Upper lobe of right lung (tissue), 1 donor: ENCODE measurements at places on chromosomes 3 and 15. TPM values are rescaled to one million over a fixed set of nuclear protein-coding genes. Genes with fewer than 3 reads are reported as not detected.

GRCh38 chr3:57224856-57225255 lies 2.7 kb upstream of the APPL1 start:
- H3K27ac ChIP-seq = no peak overlapping the region
- peaks cover 18% of the 10 kb centered on the region for H3K4me1 ChIP-seq
- no peaks in the 10 kb centered on the region for H3K27me3 ChIP-seq
- H3K4me3 ChIP-seq = no peak overlapping the region
- no peak for DNase-seq

DNA sequence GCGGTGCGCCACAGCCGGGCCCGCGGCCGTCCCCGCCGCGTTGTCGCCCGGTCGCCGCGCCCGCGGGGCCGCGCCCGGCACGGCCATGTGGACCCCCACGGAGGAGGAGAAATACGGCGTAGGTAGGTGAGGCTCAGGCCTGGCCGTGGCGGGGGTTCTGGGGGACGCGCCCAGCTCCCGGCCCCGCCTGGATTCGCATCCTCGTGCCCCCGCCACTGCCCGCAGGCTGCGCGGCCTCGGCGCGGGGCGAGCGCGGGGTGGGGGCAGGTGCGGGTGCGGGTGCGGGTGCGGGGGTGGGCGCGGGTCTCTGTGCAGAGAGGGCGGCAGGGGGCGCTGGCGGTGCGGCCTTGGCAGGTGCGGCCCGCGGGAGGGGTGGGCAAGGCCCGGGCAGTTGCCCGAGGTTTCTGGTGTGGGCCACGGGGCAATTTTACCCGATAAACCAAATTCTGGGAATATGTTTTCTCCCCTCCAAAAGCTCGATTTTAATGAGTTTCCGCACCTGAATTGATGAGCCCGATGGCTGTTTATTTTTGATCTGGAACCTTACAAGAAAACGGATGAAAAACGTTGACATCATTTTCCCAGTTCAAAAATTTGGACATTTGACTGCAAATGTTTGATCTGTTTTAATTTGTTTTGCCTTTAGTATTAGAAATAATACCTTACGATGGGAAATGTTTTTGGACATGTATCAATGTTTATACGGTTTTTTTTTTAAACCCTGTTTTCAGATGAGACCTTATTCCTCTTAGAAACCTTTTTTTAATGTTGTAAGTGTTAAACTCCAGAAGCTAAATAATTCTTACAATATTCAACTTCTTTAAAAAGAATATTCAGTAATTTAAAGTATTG lies 678 bp downstream of the DOCK3 start:
- no peak overlapping the region for H3K27ac ChIP-seq
- H3K36me3 ChIP-seq = no peaks in the 10 kb centered on the region
- peaks cover 56% of the 10 kb centered on the region for H3K27me3 ChIP-seq
- peaks cover 7% of the 10 kb centered on the region for H3K4me1 ChIP-seq
- peak overlapping the region; percentile 41 for H3K4me3 ChIP-seq
- DNase-seq = peak; percentile 78

GRCh38 chr3:147939425-147939824 lies 530.3 kb downstream of the ZIC1 start:
- no peak overlapping the region for H3K27ac ChIP-seq
- no peaks in the 10 kb centered on the region for H3K36me3 ChIP-seq
- H3K27me3 ChIP-seq = no peaks in the 10 kb centered on the region
- no peak for DNase-seq
- H3K4me1 ChIP-seq = no peaks in the 10 kb centered on the region

DNA sequence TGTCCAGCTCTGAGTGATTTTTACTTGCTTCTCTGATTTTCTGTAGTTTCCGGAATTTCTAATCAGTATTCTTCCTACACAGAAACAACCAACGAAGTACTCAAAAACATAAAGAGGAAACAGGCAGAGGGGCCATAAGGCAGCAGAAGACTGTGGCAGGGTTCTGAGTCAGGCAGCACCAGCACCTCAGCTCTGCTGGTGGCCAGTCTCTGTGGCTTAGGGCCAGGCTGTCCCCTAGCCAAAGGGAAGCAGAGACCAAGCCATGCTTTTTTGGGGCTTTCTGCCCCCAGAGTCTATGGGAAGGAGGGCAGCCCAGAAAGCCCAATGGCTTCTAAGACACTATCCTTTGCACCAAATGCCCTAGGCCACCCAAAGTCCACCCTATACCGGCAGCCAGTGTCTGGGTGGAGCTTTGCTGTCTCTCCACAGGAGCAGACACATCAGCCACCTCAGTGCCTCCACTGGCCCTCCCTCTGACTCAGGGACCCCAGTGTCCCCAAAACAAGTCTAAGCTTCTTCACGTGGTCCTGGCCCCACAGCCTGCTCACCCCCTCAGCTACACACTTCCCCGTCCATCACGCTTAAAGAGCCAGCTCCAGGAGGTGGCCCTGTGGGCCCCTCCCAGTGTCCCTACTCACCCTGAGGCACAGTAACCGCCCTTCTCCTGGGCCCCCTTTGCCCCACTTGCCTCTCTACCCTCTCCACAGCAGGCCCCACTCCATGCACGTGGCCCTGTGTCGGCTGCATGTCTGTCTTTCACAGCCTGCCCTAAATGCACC lies 46.2 kb downstream of the CCDC12 start:
- H3K27me3 ChIP-seq = no peaks in the 10 kb centered on the region
- H3K4me3 ChIP-seq = no peak overlapping the region
- H3K4me1 ChIP-seq = peaks cover 96% of the 10 kb centered on the region
- DNase-seq = peak; percentile 79

DNA sequence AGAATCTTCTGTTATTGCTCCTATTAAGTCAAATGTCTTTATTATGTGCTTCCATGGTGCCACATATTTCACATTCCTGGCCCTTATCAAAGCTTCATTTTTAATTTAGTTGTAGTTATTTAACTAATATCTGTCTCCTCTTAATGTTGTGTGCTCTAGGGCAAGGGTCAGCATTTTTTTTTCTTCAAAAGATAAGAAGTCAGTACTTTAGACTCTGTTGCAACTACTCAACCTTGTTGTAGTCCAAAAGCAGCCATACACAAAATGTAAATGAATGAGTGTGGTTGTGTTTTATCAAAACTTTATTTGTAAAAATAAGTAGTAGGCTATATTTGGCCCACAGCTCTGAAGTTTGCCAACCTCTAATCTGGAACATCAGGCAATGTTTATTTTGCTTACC lies 394.7 kb upstream of the CBLB start:
- H3K27ac ChIP-seq = no peak overlapping the region
- no peaks in the 10 kb centered on the region for H3K36me3 ChIP-seq
- no peak overlapping the region for H3K4me3 ChIP-seq
- DNase-seq = no peak
- no peaks in the 10 kb centered on the region for H3K27me3 ChIP-seq

GRCh38 chr3:177459401-177459800 lies 262.1 kb upstream of the TBL1XR1 start:
- H3K4me1 ChIP-seq = peaks cover 4% of the 10 kb centered on the region
- H3K27ac ChIP-seq = peak overlapping the region; percentile 25
- no peak overlapping the region for H3K4me3 ChIP-seq
- H3K36me3 ChIP-seq = no peaks in the 10 kb centered on the region
- DNase-seq = no peak
- H3K27me3 ChIP-seq = no peaks in the 10 kb centered on the region

GRCh38 chr3:125156456-125156855 lies 56.1 kb downstream of the SLC12A8 start:
- H3K4me3 ChIP-seq = no peak overlapping the region
- H3K4me1 ChIP-seq = peaks cover 10% of the 10 kb centered on the region
- DNase-seq = no peak
- H3K36me3 ChIP-seq = no peaks in the 10 kb centered on the region

DNA sequence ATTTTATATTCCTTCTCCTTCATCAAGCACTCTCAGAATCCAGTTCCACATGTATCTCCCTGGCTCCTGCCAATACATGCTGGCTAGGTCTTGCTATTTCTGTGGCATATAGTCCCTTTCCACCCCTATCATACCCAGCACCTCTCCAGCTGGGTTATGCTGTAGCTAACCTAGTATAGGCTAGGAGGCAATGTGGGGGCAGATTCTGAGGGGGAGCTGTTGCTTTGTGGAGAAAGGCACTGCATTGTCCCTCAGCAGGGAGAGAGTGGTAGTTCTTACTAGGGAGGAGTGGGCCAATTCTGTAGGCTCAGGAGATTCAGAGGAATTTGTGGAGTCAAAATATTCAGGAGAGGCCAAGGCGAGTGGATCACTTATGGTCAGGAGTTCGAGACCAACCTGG lies 39.4 kb upstream of the UBL7 start:
- H3K27ac ChIP-seq = no peak overlapping the region
- no peak for DNase-seq
- no peak overlapping the region for H3K4me3 ChIP-seq
- H3K36me3 ChIP-seq = no peaks in the 10 kb centered on the region
- no peaks in the 10 kb centered on the region for H3K27me3 ChIP-seq

GRCh38 chr3:66037986-66038369 lies 740 bp downstream of the MAGI1 start:
- H3K27me3 ChIP-seq = no peaks in the 10 kb centered on the region
- peak; percentile 73 for DNase-seq
- H3K4me3 ChIP-seq = peak overlapping the region; percentile 80
- peaks cover 9% of the 10 kb centered on the region for H3K4me1 ChIP-seq

DNA sequence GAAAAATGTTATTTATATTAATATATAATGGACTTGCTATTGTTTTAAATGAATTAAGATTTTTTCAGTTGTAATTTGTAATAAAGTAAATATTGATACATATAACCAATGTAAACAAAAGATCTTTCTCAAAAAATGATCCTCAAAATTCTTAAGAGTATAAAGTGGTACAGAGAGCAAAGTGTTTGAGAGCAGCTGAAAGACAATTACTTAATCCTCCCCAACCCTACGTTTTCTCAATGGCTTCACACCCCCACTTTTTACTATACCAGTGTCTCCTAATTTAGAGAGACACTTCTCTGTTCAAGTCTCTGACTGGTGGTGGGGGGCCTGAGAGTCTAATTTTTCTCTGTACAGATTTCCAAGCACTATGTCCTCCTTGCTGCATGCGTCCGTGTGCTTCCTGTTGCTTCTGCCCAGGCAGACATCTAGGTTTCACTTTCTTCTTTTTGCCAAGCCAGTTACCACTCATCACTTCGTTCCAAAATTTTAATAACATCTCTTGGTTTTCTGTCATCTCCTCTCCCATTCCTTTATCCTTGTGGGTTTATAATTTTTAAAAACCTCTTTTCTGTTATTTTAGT lies 276.3 kb upstream of the DNAJC19 start:
- H3K27ac ChIP-seq = no peak overlapping the region
- no peak for DNase-seq
- H3K36me3 ChIP-seq = no peaks in the 10 kb centered on the region
- peak overlapping the region; percentile 15 for H3K4me3 ChIP-seq
- H3K4me1 ChIP-seq = no peaks in the 10 kb centered on the region
- no peaks in the 10 kb centered on the region for H3K27me3 ChIP-seq

DNA sequence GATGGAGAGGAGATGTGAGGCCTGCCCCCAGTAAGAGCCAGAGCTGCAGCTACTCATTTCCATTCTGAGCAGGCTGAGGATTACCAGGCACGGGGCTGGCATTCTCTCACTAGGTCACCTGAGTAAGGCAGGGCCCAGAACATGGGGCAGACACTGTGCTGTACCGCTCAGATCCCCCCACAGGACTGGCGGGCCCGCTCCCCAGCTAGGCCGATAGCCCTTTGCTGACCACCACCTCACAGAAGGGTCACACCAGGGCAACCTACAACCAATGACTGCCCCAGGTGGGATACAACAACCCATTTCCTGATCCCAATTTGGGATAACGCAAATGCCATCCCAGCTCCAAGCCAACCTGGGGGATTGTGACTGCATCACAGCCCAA lies 52.5 kb downstream of the OXNAD1 start:
- H3K27ac ChIP-seq = peak overlapping the region; percentile 55
- peaks cover 63% of the 10 kb centered on the region for H3K36me3 ChIP-seq
- H3K4me1 ChIP-seq = peaks cover 4% of the 10 kb centered on the region
- no peak for DNase-seq
- H3K27me3 ChIP-seq = no peaks in the 10 kb centered on the region

DNA sequence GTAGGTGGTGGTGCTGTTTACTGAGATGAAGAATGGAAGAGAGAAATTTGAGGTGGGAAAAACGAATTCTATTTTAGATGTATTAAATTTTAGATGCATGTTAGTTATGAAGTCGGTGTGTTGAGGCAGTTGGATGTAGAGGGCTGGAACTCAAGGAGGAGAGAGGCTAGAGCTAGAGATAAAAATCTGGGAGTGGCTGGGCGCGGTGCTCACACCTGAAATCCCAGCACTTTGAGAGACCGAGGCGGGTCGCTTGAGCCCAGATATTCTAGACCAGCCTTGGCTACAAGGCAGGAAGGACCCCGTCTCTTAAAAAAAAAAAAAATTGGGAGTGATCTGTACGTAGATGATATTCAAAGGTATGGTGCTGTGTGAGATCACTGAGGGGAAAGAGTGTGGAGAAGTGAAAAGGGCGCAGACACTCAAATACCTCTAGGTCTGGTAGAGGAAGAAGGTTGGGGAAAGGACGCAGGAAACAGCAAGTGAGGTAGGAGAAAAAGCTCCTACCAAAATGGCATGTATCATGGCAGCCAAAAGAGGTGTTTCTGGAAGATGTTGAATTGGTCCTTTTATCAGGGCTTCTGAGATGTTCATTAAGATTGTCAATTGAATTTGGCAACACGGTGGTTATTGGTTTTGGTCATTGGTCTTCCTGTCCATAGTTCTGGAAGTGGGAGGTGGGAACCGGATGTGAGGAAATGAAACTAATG lies 1.8 kb downstream of the YEATS2 start:
- no peaks in the 10 kb centered on the region for H3K27me3 ChIP-seq
- H3K4me1 ChIP-seq = peaks cover 15% of the 10 kb centered on the region
- H3K4me3 ChIP-seq = peak overlapping the region; percentile 94
- DNase-seq = no peak
- no peaks in the 10 kb centered on the region for H3K36me3 ChIP-seq
- H3K27ac ChIP-seq = peak overlapping the region; percentile 89

GRCh38 chr15:63050731-63051155 lies 8.2 kb downstream of the TPM1 start:
- no peaks in the 10 kb centered on the region for H3K27me3 ChIP-seq
- peak overlapping the region; percentile 1 for H3K4me3 ChIP-seq
- peaks cover 3% of the 10 kb centered on the region for H3K36me3 ChIP-seq
- peak overlapping the region; percentile 90 for H3K27ac ChIP-seq

DNA sequence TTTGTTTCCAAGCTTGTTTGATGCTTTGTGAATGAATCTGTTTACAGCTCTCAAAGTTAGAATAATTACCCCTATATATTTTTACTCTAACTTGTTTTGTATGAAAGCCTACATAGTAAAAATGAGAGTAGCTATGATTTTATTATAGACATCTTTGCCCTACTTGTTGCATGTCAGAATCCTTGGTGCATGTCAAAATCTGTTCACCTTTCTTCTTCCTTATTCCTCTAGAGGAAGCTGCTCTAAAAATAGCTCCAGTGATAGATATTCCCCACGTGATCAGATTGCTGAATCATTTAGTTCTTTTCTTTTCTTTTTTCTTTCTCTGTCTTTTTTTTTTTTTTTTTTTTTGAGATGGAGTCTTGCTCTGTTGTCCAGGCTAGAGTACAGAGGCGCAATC lies 39.8 kb downstream of the LRRC49 start:
- no peak for DNase-seq
- no peaks in the 10 kb centered on the region for H3K36me3 ChIP-seq
- H3K27ac ChIP-seq = no peak overlapping the region
- H3K4me3 ChIP-seq = no peak overlapping the region
- H3K27me3 ChIP-seq = no peaks in the 10 kb centered on the region

- H3K4me3 ChIP-seq = no peak overlapping the region
- H3K27me3 ChIP-seq = no peaks in the 10 kb centered on the region
- H3K4me1 ChIP-seq = no peaks in the 10 kb centered on the region
- no peak overlapping the region for H3K27ac ChIP-seq
- no peaks in the 10 kb centered on the region for H3K36me3 ChIP-seq
These were observed 127.9 kb downstream of the MYRIP start for GRCh38 chr3:39937315-39937714.

Gene RASGRF1
- total RNA-seq = 105 TPM

Gene IL17RE
- total RNA-seq = 22.6 TPM

Gene C3orf85
- total RNA-seq = not detected

Gene STRA6
- not detected for total RNA-seq

Gene ERC2
- total RNA-seq = 1.4 TPM

Gene GPR27
- 3.7 TPM for total RNA-seq
